Fibroblast of skin of right biceps (primary cell): ENCODE measurements at places on chromosomes 4 and X.

DNA sequence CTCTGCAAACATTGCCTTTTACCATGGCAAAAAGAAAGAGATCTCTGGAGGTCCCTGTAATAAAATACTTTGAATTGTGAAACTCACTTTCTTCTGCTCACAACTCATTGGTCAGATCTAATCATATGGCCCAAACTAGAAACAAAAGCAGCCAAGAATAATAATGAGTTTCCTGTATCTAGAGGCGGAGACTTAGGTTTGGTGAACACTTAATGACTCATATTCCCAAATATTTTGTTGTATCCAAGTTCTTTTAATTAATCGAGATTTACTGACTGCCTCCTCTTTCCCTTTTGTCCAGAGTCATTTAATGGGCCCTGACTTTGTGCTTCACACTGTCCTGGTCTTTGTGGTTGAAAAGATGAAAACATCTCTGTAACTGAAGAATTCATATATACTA lies 190.6 kb downstream of the CCSER1 start:
- DNase-seq: peak; percentile 94

GRCh38 chr4:128301979-128302378 lies 14.4 kb upstream of the PGRMC2 start:
- DNase-seq: no peak

DNA sequence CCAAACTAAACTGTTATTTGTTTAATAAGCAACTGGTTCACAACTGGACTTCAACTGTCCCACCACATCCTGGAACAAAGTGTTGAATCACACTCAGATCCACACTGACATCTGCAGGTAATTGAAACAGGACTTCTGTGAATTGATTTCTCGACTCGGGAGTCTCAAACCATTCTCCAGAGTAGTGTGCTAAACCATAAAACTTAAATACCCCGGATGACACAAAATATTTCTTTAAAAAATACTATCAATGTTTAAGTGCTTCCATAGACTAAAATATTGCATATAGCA lies 95.4 kb upstream of the PLAC1 start:
- peak; percentile 79 for DNase-seq

GRCh38 chr4:169341490-169341889 lies 70.7 kb upstream of the SH3RF1 start:
- peak; percentile 82 for DNase-seq

- DNase-seq: peak; percentile 1
Observed at GRCh38 chrX:126338916-126339315, 172.8 kb upstream of the DCAF12L2 start.

- DNase-seq: peak; percentile 44
Observed at GRCh38 chr4:182642831-182643230, 274.4 kb downstream of the DCTD start.

DNA sequence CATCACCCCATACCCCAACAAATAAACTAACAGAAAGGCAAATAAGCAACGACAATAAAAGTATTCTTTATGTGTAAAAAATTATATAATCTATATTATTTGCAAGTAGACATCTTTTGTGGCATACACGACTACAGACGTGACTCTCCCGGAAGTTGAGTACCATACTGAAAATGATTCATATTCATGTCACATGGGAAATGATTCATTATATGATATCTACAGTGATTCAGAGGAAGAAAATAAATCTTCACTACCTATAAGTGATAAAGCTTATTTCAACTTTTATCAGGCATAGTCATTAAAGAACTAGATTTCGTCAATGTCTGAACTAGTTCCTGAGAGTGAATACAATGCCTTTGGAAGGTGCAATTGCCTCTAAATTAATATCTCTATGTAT lies 4.6 kb upstream of the ANTXR2 start:
- DNase-seq: peak; percentile 52

GRCh38 chr4:186845137-186845842 lies 121.6 kb upstream of the FAT1 start:
- peak; percentile 87 for DNase-seq

GRCh38 chr4:107509615-107510014 lies 210.4 kb downstream of the PAPSS1 start:
- no peak for DNase-seq

DNA sequence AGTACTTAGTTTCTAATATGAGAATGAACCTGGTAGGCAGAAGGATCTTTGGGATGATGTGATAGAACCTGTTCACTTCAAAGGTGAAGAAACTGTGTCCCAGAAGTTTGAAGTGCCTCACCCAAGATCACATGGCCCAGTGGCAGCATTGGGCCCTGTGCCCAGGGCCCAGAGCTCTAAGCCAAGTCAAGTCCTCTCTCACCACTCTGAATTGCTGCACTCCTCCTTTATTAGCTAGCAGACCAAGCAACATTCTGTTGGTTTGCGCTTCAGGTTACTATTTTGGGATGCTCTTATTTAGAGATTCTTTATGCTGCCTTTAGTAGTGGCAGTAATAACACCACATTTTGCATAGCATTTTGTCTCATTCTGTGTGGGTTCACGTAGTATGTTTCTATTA lies 82.7 kb downstream of the PARM1 start:
- no peak for DNase-seq

DNA sequence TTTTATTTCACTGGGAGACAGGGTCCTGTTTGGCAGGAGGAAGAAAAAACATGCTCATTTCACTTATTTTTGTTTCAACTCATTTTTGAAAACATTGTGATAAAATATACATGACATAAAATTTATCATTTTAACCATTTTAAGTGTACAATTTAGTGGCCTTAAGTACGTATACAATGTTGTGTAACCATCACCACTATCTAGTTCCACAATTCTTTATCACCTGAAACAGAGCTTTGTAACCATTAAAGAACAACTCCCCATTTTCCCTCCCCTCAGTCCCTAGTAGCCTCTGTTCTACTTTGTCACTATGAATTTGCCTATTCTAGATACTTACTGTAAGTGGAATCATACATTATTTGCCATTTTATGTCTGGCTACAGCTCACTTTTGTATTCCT lies 143.8 kb downstream of the GPAT3 start:
- DNase-seq: no peak

DNA sequence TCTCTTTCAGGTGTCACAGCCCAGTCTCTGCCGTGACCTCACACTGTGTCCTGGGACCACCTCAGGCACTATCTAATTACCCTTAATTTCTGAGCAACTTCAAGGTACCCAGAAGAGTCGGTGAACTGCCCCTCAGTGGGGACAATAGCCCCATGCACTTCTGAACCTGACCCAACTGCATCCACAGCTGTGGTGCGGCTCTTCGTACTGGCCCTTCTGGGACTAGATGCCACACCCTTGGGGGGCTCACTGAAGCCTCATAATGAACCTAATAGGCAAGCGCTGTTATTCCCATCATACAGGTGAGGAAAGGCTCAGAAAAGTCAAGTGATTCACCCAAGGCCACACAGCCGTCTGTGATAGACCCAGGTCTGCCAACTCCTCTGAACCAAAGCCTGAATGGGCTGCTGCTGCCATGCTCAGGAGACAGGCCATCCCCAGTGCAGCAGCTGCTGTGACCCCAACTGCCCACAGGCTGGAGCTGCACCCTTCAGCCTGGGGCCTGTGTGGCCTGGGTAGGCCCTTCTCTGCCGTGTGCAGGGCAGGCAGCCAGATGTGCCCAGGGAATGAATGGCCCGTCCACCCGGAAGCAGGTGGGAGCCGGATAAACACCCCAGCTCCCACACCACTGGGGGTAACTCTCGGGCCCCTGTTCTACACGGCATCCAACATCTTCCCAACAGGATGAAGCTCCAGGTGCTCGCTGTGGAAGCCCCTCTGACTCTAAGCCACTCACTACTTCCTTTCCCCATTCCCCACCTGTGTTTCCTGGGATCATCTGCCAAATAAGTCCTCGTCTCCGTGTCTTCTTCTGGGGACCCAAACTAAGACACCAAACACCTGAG lies 35.9 kb downstream of the HMX1 start:
- DNase-seq: no peak

DNA sequence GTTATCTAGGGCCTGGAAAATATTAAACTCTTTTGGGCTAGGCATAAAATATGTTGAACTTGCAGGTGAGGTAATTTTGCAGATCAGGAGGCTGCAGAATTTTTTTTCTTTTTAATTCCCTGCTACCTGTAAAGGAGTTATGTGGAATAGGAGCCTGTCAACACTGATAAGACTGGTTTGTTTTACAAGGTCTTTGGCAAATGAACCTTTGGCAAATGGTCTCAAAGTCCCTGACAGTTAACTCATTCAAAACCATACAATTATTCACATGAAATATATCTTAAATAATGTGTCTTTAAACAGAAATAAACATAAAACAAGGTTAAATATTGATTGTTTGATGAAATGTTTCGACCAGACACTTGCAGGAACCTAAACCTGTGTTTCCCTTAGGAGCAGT lies 340.2 kb downstream of the GASK1B start:
- no peak for DNase-seq

- DNase-seq: no peak
Observed at GRCh38 chr4:26452565-26453531, 37.4 kb downstream of the CCKAR start.

DNA sequence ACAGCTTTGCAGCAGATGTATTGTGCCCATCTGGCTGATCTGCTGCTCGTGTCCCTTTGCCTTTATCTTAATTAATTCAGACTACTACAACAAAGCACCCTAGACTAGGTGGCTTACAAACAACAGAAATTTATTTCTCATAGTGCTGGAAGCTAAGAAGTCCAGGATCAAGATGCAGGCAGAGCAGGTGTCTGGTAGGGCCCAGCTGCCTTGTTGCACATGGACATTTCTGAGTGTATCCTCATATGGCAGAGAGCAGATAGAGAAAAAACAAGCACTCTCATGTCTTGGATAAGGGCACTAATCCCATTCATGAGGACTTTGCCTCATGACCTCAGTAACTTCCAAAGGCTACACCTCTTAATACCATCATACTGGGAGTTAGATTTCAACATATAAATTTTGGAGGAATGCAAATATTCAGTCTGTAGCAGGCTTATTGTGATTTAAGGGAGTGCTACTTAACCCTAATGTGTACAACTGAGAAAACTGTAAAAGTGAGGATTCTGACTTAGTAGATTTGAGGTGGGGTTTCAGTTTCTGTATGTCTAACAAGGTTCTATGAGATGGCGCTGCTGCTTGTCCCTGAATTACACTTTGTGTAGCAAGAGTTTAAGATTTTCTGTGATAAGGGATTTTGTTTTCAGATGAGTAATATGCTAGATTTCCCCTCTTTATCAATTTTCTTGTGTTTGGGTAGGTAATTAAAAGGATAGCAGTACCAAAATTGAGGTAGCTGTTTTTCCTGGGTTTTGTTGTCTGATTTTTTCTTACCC lies 473.2 kb upstream of the TECRL start:
- no peak for DNase-seq

DNA sequence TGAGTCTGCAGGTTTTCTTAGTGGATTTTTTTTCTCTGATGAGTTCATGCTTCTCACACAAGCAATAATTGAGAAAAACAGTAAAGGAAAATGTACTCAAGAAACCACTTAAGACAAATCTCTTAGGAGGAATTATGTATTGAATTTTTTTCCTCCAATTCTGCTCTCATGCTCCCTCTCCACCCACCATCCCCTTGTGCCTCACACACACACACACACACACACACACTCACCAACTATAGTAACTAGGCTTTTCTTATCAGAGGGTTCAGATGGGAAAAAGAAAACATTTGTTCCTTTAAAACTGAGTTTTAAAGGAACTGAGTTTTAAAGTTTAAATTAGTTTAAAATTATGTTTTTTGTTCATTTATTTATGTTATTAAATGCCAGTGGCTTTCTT lies 47.0 kb upstream of the ANXA10 start:
- DNase-seq: no peak

DNA sequence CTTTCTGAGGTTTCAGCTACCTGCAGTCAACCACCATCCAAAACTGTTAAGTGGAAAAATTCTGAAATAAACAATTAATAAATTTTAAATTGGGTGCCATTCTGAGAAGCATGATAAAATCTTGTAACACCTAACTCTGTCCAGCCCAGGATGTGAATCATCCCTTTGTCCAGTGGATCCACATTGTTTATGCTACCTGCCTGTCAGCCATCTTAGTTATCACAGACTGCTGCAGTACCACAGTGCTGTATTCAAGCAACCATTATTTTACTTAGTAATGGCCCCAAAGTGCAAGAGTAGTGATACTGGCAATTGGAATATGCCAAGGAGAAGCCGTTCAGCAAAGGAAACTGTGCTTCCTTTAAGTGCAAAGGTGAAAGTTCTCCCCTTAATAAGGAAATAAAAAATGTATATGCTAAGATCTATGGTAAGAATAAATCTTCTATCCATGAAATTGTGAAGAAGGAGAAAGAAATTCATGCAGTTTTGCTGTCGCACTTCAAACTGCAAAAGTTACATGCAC lies 20.6 kb downstream of the CAMK2D start:
- DNase-seq: no peak
